Stimulated activated CD4-positive, alpha-beta T cell treated with anti-CD3 and anti-CD28 coated beads, Interleukin-12 subunit alpha, Interleukin-12 subunit beta, amount 100 ng/mL, for 4 hours (primary cell): ENCODE measurements at places on chromosomes 12 and 14.

GRCh38 chr12:103586132-103586531 is 941 bp upstream of the STAB2 start:
- DNase-seq: no peak

GRCh38 chr12:96326628-96327227 is 73.5 kb downstream of the CDK17 start:
- no peak for DNase-seq

DNA sequence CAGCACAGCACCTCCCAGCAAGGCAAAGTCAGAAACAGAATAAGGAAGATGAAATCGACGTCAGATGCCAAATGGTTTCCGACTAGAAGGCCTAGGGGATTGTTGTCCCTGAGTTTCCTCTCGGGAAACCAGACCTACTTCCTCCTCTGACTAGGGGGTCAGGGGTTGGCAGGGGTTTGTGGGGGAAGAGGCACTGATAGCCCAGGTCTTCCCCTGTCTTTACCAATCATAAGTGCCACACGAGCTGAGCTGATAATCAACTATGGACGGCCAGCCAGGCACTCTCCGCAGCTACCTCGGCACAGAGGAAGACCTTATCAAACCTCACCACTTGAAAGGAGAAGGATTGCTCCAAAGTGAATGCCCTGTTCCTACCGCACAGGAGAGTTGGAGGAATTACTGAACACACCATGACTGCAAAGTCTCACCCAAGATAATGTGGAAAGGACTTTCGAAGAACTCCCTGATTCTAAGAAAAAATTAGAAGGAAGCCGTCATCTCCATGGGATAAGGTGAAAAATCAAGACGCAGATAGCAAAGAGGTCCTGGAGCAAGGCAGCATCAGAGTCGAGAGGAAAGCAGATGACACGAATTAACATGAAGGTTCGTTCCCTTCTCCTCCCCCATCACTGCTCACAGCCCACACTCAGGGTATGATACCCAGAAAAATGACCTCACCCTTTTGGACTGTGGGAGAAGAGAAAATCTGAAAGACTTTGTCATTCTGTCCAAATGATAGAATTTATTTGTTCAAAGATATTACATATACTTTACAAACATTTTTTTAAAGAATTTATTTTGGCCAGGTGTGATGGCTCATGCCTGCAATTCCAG is 77.7 kb upstream of the MED13L start:
- no peak for DNase-seq

- DNase-seq: no peak
Measured at GRCh38 chr12:48459259-48459658, 13.1 kb upstream of the ANP32D start.

DNA sequence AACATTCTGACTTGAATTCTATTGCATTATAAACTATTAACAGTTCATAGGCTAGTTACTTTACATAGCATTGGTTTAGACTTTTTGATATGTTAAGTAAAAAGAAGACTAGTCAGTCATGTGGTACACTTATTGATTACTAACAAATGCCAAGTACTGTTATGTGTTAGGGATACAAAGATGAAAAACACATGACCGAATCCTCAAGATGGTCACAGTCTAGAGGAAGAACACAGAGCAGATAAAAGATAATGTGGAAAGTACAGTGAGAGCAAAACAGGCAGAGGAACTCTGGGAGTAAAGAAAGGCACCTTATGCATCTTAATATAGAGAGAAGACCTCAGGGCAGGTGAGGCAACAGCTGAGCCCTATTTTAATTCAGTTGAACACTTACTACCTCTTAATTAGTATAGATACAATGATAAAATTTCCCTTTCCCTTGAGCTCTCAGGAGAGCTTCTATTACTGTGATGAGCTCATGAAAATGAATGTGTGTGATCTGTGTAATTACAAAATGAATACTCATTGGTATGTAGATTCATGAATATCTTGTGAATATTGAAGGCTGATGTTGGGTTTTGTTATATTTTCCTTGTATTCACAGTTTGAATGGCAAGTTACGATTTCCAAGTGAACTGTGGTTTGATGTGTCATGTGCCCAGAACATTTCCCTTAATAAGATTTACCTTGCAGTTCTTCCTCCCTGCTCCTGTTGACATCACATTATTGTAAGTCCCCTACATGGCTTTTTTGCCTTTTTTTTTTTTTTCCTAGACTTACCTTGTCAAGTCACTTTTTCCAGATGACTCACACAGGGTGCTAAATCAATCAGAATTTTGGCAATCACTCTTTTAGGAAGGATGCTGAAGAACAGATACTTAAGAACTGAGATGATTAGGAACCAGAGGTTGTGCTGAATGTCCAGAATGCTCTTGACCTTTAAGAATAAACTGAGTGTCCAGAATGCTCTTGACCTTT is 29.5 kb upstream of the MSRB3 start:
- DNase-seq: no peak

DNA sequence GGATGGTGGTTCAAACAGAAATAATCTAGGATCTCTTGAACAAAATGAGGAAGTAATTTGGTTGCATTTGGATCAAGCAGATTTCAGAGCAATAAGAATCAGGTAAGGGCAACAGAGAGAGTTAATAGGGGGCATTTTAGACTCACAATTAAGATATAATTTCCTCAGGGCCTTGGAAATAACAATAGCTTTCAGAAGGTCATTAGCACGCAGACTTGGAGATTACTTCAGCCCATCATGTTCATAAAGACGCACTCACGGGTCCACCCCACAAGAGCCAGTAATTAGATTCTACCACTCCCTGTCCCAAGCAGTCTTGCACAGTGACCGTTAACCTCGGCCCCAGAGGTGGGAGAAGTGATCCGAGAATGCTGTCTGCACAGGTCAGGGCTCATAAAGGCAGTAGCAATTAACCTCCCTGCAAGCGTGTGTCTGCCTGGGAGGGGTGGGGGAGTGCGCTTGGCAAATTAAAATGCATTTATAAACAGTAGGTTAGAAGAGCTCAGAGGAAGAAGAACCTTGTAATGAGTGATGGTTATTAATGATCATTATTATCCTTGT is 125.7 kb upstream of the CCDC196 start:
- no peak for DNase-seq

DNA sequence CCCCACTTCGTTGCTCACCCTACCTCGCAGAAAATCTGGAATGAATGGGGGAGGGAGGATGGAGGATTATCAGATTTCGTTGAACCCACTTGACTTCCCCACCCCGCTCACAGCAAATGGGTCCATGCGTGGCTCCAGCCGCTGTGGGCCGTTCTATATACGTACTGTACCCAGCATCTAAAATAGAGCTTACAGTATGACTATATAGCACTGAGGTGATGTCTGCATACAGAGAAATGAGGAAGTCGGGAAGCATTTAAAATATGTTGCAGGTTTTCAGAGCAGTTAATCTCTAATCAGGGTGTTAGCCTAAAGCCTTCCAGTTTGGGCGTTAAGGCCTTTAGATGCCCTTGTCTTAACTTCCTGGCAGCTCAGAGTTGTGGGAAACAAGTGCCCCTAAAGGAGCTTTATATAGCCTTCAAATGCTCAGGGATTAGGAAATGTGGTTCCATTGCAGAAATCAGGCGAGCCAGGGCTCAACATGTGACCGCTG is 1.4 kb downstream of the BICDL1 start:
- no peak for DNase-seq

DNA sequence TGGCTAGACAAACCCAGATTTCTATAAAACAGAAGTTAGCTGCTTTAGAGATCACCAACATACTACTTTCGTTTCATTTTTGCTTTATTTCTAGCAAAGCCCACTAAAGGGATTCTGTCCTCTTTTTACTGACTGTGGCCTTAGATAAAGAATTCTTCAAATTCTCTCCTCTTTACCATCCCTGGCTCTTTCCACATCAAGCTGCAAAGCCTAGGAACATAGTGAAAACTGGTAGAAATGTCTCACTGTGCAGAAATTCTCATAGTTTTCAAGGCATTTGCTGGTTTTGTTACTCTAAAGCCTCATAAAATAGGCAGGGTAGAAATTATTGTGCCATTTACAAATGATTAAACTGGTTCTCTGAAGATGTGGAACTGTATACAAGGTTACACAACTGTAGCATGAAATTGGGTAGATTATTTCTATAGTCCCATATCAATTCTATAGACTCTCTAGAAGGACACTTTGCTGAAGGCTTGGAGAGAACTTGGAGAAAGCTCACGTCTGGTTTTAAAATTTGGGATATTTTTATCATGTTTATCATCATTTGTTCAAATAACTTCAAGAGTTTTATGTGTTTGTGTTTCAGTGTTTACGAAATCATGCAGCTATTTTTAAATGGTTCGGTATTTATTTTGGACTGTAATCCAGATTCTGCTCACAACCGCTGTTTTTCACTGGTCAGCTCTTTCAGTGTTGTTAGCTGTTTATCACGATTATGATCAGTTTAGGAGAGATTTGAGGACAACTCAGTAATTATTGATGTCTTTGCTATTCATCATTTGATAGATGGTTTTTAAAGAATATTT is 36.7 kb upstream of the CSRP2 start:
- no peak for DNase-seq

GRCh38 chr12:118055144-118055557 is 5.8 kb downstream of the WSB2 start:
- DNase-seq: peak; percentile 61

DNA sequence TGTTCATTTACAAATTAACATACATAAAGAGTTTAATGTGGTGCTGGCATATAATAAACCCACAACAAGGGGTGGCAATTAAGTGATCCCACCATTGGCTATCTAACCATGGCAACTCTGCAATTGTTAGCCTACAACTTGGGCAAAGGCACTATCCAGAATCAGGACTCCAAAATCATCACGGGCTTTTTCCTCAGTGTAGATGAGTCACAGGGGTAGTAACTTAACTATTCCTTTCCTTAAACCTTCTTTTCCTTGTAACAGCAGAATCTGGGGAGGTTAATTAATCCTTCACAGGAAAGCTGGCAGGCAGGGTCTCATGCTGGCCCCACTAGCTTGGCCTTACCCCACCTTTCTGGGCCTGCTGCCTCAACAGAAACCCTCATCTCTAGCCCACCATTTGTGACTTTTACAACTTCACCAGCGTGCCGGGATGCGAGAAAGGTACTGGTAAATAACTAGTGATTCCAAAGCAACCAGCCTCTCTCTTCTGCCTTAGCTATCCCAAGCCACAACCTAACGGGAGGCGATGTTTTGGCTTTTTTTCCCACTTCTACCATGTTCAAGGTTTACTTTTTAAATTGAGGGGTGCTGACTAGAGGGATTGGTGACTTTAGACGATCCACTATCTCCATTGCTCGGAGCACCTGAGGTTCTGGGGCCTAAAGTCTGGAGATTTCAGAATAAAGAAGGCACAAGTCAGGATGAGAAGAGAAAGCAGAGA is 744 bp downstream of the ATP5MC2 start:
- peak; percentile 10 for DNase-seq

DNA sequence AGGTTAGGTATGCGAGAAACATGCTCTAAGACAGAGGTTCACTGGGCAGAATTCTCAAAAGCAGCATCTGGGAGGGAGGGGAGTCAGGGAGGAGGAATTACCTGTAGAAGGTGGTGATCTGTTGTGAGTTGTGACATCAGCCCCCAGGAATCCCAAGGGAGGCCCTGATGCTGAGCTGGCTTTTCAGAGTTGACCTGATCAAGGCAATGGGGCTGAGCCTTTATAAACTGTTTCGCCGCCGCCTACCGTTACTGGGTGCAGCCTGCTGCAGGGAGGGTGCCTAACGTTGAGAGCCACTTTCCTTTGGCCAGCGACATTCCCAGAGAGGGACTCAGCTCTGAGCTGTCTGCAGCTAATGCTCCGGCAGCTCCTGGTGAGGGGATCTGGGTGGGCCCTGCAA is 257.9 kb upstream of the TMEM132C start:
- DNase-seq: no peak

DNA sequence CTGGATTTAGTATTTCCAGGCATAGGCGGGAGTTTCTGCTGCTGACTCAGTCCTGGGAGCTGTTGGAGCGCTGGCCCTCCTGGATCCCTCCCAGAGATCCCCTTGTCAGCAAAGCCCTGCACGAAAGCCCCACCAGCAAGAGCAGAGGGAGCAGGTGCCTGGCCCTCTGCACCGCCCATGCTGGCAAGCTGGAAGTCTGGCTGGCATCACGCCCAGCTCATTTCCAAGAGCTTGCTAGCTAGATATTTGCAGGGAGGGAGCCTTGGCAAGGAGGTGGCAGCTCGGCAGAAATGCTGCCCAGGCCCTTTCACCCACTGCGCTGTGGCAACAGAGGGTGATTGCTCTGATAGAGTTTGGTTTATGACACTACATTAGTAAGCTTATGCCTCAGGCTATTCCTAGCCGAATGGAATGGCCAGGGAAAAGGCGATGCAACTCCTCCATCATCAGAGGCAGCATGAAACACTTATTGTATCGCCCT is 193.9 kb downstream of the EMP1 start:
- no peak for DNase-seq

DNA sequence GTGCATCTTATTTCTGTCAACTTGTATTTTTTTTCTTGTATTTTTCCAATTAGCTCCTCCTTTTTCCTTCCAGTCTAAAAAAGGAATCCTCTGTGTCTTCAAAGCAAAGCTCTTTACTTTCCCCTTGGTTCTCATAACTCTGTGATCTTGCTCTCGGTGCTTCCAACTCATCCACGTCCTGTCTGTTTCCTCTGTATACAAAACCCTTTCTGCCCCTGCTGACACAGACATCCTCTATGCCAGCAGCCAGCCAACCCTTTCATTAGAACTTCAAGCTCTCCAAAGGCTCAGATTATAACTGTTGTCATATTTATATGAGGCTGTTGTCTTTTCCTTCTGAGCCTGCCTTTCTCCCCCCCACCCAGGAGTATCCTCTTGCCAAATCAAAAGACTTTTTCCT is 32.4 kb downstream of the OAS2 start:
- no peak for DNase-seq

GRCh38 chr12:12613344-12613743 is 1.7 kb downstream of the CREBL2 start:
- no peak for DNase-seq

DNA sequence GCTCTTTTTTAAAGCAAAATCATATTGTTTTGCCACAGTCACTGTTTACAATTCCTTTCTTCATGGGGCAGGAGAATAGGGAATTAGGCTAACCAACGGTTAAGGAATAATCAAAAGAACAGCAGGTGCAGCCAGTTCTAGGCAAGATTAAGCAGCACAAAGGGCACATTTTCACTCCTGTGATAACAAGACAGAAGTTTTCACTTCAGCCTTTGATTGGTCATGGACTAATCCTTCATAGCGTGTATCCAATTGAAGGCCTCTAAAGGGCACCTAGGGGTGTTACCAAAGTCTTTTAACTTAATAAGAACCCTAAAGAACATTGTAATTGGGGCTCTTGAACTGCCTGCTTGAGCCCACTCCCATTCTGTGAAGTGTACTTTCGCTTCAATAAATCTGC is 206.9 kb upstream of the AMIGO2 start:
- DNase-seq: no peak

- DNase-seq: no peak
Measured at GRCh38 chr12:92331383-92331782, 185.7 kb upstream of the BTG1 start.

- no peak for DNase-seq
Measured at GRCh38 chr14:104450811-104451401, 128.7 kb upstream of the C14orf180 start.

DNA sequence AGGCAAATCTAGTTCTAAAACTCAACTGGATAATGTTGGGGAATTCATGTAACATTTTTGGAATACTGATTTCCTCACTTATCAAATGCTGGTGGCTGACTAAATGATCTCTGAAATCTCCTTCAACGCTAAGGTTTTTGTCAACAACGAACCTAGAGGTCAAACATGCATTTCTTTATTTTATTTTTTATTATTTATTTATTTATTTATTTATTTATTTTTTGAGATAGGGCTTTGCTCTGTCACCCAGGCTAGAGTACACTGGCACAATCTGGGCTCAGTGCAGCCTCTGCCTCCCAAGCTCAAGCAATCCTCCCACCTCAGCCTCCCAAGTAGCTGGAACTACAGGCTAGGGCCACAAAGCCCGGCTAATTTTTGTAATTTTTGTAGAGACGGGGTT is 64.5 kb downstream of the DUSP16 start:
- no peak for DNase-seq
